ENCODE measurements at places on chromosomes 1 and 21.

- DNase-seq: no peak
These were observed 610.0 kb downstream of the LMO4 start for GRCh38 chr1:87938631-87939030.

DNA sequence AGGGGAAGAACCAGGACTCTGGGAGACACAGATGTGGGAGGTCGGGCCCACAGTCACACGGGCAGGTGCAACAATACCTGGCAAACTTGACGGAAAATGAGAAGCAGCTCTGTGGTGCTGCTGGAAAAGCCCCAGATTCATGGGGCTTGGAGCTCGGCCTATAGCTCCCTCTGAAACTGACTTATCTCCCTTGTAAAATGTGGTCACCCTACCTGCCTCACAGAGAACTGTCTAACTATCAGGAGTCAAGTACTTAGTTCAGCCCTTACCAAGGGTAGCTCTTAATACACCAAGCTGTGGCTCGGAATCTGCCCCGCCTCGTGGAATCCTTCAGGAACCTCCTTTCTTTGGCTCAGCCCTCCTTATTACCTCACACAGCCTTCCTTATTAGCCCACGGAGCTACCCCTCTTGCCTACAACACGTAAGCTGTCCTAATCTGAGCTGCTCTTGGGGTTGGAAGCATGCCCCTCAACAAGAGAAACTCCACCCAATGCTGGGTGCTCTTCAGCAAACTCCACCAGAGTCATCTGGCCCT is 68.9 kb downstream of the MRPL37 start:
- no peak for DNase-seq

DNA sequence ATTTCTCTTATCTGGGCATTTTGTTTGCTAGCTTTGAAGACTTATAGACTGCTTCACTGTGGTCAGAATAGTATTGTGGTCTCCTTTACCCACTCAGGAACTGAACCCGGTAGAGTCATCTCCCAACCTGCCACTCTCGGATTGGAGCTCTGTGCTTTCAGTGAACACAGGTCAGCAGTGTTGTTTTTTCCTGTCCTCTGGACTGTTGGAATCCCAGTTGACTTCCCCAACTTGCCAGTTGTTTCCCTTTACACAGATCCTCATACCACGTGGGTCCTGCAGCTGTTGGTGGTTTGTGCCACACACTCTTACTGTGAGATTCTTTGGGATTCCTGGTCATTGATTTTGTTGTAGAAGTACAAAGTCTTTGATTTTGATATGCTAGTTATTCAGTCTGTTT is 214.1 kb downstream of the DYRK1A start:
- no peak for DNase-seq

GRCh38 chr1:18569251-18569650 is 61.4 kb upstream of the PAX7 start:
- no peak for DNase-seq

- no peak for DNase-seq
These were observed 124.7 kb downstream of the EIF4G3 start for GRCh38 chr1:21052034-21052433.

DNA sequence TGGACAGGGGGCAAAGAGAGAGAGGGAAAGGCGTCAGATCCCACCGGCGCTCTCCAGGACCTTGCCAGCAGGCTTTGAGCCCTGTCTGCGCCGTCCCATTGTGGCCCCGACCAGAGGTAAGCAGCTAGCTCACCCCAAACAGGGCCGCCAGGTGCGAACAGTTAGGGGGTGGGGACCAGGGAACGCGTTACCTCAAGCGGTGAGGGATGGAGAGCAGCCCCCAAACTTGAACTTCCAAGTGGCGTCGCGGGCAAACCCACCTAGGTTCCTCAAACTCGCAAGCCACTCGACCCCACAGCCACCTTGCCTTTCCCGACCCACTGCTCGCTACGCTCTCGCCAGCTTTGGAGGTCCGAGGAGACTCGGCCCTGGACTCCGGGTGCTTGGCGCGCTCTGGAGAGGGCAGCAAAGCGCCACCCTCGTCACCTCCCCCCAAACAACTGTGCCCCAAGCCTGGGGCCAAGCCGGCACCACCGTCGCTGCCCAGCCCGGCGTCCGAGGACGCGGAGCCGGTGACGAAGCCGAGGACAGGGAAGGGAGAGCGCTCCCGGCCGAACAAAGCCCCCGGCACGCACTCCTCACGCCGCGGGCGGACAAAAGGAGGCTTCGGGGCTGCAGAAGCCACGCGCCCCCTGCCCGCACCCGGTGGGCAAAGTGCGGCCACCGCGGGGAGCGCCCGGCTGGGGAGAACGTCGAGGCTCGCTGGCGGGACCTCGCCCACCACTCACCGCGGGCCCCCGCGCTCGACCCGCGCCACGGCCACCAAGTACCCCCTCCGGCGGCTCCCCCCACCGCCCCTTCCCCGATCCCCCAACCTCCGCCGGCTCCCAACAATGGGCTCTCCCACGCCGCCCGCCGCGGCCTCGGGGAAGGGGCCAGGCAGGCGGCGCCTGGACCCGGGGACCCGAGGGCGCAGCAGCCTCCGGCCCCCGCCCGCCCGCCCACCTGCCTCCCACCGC is 976 bp downstream of the SSBP3 start:
- DNase-seq: no peak

- DNase-seq: no peak
These were observed 36.6 kb downstream of the DEGS1 start for GRCh38 chr1:224219612-224220059.

DNA sequence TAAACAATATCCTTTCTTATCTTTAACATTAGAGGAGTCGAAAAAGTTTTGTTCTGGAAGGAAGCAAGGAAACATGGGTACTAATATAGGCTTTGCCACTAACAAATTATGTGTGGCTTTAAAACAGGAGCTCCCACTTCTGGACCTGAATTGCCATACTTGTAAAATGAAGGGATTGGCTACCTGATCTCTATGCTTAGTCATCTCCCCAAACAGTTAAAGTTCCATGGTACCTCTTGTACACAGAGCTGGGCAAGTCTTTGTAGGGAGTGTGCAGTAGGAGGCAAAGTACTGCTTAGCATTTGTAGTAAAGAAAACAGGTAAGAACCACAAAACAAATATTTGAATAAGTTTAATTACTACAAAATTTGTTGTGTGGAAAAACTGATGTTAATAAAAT is 81.3 kb downstream of the MAST2 start:
- DNase-seq: no peak

DNA sequence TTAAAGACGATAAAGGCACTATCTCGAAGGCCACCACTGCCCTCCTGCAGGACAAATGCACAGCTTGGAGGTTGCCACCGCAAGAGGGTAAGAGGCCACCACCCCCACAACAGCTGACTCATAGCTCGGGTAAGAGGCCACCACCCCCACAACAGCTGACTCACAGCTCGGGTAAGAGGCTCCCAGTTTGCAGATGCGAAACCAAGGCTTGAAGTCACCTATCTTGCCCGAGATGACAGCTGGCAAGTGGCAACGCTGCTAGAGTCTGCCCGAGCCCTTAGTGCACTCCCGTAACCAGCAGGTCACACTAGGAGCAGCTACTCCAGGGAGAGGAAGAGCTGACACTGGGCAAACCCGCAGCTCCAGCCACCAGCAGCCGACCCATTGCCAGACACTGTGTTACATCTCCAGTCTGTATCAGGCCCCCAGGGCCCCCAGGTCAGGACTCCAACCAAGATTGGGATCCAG is 17.1 kb upstream of the SPSB1 start:
- peak; percentile 81 for DNase-seq

DNA sequence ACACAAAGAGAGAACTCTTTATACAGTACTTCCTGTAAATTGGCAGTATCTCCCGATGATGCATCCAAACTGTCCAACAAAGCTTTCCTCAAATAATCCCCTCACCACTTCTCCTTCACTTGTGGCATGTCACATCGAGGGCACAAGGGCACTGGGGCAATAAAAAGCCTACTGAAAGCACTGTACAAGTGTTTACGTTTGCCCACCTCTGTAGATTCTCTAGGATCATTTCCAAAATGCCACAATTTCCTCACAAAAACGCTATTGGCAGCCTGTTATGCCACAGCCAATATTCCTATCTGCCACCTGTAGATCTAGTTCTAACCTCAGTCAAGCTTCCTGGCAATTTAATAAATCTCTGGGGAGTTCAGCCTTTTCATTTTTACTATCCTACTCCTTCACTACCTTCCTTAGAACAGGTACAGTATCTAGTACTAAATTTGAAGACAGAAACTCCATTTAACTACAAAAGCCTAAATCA is 39.9 kb downstream of the HNRNPR start:
- DNase-seq: no peak

DNA sequence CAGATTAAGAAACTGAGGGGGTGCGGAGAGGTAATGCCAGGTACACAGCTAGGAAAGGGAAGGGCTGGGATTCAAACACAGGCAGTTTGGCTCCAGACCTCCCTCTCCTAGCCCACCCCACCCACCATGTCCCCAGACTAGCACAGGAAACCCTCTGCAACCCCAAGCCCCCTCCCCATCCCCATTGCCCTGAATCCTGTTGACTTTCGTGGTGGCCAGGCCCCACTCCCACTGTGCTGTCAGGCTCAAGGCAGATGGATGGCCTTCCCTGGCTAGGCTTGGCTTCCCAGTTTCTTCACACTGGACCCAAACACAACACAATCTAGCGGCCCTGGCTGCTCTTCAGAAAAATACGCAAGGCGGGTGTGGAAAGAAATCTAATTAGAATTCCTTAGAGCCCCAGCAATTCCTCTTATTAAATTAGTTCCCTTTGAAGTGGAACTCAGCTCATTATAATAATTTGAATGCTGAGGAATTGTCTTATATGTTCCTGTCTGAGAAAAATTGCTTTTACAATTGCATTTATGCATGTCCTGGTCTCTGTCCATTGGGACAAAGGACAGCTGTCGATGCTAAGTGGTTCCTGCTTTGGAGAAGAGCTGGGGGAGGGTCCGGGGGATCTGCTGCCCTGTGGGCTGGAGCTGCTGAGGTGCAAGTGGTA is 97.4 kb downstream of the SYF2 start:
- DNase-seq: no peak

- no peak for DNase-seq
These were observed 198.3 kb downstream of the LTN1 start for GRCh38 chr21:28794371-28794851.

DNA sequence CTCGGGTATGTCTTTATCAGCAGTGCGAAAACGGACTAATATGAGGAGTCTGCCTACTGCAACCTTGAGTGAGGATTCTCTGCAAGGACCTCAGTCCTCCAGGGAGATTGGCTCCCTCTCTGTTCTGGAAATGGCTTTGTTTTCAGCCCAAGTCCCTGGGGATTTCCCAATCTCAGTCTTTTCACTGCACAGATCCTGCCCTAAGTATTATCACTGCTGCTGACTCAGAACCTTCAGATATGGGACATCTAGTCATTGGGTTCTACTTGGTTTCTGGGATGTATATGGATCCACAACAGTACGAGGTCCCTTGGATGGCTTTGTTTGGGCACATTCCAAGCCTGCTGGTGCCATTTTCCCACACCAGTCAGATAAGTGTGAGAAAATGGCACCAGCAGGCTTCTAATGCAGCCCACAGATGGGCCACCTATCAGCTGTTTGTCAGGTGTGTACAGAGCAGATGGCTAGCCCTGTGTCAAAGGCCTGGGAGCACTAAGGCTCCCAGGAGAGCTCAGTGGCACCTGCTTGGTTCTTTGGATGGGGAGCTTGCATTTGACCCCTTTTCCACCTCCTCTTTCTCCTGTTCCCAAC is 27.4 kb downstream of the ELF3 start:
- no peak for DNase-seq

GRCh38 chr1:7424352-7424890 is 346.7 kb upstream of the VAMP3 start:
- no peak for DNase-seq

DNA sequence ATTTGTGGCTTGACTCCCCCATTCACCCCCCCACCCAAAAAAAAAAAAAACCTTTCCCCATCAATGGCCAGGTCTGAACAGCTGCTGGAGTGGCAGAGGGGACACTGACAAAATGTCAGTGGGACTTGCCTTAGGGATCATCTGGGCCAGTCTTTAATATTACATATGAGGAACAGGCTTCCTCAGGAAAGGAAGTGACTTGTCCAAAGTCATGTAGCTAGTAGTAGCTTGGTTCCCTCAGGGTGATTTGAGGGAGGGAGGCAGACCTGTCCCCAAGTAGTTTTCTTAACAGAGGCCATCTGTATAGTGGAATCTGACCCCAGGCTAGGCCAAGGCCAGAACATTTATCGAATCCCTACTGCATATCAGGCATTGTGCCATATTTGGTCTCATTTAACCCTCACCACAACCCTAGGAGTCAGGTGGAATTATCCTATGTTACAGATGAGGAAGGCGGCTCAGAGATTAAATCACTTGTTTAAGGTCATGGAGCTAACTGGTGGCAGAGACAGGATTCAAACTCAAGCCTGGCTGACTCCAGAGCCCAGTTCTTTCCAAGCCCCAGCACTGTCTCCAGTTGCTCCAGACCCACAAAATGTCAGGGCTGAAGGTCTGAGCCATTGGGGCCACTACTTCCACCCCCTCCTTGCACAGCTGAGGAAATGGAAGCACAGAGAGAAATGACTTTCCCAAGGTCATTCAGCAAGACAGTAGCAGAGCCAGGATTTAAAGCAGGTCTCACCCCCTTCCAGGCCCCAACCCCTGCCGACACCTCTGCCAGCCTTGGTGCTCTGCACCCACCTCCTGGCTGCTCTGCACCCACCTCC is 10.4 kb downstream of the ZBTB7B start:
- no peak for DNase-seq

DNA sequence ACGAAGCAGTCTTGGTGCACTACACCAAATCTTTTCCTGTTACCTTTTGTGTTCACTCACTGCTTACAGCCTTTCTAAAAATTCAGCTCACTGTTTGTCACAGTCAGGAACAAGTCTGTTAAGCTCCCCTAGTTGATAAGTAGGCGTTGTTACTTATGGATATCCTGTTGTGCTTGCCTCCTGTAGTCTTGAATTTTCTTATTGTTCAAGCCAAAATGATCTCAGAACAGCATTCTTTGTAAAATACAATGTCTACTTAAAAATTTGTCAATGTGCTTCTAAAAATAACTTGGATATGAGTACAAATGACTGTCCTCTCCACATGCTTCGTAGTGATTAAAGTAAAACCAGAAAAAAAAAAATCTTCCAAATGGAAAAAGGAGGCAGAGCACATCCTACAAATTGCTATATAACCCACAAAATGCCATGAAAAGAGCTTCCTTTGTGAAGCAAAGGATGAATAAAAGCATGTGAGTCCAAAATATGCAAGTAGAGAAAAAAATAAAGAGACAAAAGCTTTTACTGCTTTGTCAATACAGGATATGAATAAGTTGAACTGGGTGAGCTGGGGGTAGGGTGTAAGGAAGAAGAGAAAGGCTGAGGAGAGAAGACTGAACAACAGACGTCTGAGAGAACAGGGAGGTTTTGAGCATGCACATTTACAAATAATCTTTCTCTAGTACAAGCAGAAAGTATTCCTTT is 228.9 kb upstream of the ADGRL4 start:
- no peak for DNase-seq

DNA sequence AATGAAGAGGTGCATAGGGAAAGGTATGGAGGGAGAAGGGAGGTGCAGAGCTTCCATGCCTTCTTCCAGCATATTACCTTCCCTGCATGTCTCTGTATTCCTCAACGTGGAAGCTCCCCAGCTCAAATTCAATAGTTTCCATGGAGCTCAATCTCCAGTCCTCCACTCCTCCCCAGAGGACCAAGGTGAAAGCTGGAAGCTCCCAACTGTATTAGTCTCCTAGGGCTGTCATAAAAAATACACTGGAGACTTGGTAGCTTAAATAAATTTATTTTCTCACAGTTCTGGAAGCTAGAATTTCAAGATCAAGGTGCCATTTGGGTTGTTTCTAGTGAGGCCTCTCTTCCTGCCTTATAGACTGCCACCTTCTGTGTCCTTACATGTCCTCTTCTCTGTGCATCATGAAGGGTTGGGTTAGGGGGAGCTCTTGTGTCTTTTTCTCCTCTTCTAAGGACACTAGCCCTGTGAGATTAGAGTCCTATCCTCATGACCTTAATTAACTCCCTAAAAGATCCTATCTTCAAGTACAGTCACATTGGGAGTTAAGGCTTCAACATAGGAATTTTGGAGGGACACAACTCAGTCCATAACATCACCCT is 21.9 kb upstream of the RABGGTB start:
- no peak for DNase-seq
